ENCODE measurements at places on chromosomes 7 and 10. TPM values are rescaled to one million over a fixed set of nuclear protein-coding genes. Genes with fewer than 3 reads are reported as not detected.

The TUBAL3 gene
- not detected for total RNA-seq

GRCh38 chr7:82202107-82202506 lies 241.5 kb downstream of the CACNA2D1 start:
- DNase-seq = no peak

DNA sequence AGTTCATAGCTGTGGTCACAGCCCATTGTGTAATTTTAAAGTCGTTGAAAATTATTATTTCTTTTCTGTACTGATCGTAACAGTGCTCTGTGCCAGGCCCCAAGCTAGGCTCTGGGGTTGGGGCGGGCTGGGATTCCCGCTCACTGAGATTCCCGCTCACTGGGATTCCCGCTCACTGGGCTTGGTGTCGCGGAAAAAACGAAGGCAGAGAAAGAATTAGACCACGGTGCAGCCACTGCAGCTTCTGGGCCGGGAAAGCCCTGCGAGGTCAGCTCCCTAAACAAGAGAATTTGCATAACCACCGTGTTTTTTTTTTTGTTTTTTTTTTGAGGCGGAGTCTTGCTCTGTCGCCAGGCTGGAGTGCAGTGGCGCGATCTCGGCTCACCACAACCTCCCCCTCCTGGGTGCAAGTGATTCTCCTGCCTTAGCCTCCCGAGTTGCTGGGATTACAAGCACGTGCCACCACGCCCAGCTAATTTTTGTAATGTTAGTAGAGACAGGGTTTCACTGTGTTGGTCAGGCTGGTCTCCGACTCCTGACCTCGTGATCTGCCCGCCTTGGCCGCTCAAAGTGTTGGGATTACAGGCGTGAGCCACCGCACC lies 31.2 kb downstream of the FOXK1 start:
- DNase-seq = no peak

DNA sequence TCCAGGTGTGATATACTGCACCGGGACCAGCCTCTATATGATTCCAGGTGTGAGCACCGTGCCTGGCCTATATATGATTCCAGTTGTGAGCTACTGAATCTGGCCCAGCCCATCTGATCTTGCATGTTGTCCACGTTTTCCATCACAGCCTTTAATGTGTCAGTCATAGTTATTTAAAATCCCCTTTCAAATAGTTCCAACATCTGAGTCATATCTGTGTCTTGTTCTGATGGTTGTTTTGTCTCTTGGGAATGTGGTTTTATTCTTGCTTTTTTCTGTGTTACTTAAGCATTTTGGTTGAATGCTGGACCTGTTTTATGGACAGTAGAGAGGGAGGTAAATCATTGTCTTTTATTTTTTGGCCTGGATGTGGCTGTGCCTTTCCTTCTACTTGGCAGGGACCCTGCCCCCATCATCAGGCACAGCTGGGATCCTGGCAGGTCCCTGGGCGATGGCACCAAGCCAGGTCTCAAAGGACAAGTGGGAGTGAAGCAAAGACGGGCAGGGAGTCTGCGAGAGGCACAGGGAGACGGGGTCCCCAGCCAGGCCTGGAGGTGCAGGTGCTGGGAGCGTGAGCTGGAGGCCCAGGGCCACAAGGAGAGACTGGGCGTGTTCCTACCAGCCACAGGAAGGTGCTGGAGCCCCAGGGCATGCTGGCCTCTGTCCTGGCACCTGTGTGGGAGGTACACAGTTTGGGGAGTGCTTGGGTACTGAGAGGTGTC lies 94.7 kb downstream of the DYNC2I1 start:
- no peak for DNase-seq

The CFAP69 gene
- total RNA-seq = 2.5 TPM

The FAM131B gene
- 15.0 TPM for total RNA-seq

DNA sequence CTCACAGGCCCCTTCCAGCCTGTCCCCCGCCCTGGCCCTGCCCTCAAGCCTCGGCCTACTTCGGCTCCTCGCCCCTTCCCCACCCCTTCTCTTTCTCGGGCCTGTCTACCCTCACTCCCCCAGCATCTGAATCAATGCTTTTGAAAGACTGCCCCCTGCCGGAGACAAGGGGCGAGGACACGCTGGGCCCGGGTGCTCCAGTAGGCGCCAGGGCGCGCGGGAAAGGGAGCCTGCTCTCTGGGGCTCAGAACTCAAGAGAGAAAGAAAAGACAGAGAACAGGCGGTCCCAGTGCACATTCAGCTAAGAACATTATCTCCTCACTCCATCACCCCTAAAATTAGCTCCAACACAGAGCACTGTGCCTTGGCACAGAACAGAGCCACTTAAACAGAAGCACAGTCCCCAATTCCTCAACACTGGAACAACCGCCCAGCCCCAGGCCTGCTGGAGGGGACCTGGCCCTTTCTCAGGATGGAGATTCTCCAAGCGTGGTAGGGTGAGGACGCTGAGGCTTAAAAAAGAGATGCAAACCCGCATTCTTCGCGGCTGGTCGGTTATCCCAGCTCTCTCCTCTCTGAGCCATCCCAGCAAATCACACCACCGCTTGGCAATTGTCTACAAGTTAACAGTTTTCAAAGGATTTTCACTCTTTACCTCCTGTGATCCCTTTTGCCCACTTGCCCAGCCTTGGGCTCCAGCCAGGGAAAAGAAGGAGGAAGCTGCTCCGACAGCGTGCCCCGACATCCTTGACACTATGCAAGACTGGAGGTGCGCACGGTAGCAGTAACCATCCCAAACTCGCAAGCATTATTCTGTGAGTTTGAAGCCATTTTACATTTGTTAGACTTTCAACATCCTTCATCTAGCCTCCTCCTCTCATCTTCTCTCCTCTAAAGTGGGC lies 2.1 kb downstream of the GIGYF1 start:
- DNase-seq = peak; percentile 95

- DNase-seq = no peak
Measured at GRCh38 chr10:80471001-80471400, 16.9 kb downstream of the TSPAN14 start.

The BEND7 gene
- total RNA-seq = 25.0 TPM

- DNase-seq = no peak
Measured at GRCh38 chr10:115049318-115049717, 43.8 kb upstream of the ATRNL1 start.

The CLIP2 gene
- 24.0 TPM for total RNA-seq

GRCh38 chr7:44867073-44867995 lies 18.0 kb downstream of the PURB start:
- no peak for DNase-seq

DNA sequence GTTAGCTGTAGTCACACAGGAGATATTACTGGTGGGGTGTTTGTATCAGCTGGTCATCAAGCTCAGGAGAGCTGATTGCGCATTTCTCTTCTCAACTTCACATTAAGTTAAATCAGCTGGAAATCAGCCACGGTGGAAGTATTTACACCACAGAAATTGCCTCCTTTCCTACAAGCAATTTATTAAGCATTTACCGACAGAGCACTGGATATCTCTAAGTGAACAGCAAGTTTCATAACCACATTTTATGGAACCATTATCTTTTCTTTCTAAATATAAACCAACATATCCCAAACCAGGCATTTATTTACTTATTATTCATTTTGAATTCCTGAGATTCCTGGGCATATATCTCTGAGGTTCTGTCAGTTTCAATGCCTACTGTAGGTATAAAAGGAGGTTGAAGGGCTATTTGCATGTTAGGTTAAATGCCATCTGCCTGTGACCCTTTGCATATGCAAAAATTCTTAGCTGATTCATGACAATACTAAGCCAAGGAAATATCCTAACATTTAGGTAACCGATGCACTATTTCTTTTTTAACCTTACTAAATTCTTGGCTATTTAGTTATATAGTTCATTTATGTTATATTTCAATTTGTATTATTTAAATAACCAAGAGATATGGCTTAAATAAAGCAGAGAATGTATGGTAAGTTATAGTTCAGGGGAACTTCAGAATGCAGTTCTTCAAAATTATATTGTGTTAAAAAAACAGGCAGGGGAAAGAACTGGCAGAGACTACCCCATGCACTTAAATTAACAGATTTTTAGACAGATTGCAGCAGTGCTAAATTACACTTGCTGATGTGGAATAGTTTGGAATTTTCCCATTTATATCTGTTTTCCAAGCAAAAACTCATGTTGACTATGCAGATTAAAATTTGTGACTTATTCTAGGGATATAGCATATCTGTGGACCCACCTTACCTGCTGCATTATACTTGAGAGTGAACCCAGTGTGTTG lies 56.8 kb downstream of the DYNC1I1 start:
- DNase-seq = no peak

DNA sequence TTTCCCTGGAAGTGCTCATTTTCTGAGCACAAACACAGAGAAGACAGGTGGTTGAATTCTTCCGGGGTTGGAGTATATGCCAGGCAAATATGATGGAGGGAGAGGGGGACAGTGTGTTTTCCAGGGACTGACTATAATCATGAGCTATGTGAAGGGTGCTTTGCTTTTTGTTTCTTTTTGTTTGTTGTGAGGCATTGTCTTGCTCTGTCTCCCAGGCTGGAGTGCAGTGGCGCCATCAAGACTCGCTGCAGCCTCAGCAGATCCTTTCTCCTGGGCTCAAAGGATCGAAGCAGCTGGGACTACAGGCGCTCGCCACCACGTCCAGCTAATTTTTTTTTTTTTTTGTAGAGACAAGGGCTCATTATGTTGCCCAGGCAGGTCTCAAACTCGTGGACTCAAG lies 47.3 kb upstream of the CPN1 start:
- DNase-seq = no peak

- no peak for DNase-seq
Measured at GRCh38 chr7:135359615-135360014, 126.0 kb downstream of the STRA8 start.

The ANKRD22 gene
- not detected for total RNA-seq

- DNase-seq = no peak
Measured at GRCh38 chr10:11832042-11832441, 8.9 kb downstream of the PROSER2 start.

DNA sequence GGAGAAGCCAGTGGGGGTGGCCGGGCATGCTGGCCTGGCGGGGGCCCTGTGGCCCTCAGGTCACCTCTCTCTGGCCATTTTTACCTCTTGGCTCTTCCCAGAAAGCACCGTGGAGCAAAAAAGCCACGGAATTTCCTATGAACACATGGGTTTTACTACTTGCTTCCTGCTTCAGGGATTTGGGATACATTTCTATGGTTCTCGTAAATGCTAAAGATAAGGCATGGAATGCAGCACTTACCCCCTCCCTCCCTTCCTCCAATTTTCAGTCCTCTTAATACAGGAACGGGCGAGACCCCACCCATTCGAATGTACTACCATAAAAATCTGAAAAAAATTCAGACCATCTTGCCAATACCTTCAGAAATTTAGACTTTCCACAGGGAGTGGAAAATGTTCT lies 279.7 kb downstream of the ARHGAP12 start:
- DNase-seq = no peak

DNA sequence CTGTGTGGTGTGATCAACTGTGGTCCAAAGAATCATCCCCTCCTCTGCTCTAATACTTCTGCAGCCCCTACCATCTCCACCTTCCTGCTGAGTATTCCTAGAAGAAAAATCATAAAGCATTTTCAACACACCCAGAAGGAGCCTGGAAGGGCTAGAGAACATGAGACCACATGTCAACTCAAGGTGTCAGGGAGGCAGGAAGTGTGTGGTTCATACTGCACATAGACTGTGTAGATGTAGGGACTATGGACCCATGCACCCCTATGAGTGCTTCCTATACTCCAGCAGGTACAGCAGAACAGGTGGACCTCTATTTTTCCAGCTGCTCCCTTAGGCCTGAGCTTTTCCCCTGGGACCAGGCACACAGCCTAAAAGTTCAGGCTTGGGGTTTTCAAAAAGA lies 2.6 kb upstream of the ZNF746 start:
- no peak for DNase-seq

- DNase-seq = no peak
Measured at GRCh38 chr10:62491597-62491996, 117.4 kb downstream of the ZNF365 start.

DNA sequence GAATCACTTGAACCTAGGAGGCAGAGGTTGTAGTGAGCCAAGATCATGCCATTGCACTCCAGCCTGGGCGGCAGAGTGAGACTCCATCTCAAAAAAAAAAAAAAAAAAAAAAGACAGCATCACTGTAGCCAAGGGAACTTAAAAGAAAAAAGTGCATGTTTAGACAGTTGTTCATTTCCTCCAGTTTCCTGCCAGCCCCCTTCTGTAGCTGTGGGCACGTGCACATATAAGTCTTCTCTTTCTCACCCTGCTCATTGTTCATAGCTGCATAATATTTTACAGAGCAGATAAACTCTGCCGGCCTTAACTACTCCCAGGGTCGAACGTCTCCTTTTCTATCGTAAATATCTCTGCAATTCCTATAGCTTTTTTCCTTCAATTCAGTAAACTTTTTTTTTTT lies 132.6 kb downstream of the LHPP start:
- no peak for DNase-seq

The NUTM2B gene
- 1.8 TPM for total RNA-seq

Data from neural crest cell (in vitro differentiated cells).